ENCODE measurements at places on chromosomes 1 and 21.

- DNase-seq: no peak
Observed at GRCh38 chr1:60906526-60906925, 175.8 kb upstream of the NFIA start.

DNA sequence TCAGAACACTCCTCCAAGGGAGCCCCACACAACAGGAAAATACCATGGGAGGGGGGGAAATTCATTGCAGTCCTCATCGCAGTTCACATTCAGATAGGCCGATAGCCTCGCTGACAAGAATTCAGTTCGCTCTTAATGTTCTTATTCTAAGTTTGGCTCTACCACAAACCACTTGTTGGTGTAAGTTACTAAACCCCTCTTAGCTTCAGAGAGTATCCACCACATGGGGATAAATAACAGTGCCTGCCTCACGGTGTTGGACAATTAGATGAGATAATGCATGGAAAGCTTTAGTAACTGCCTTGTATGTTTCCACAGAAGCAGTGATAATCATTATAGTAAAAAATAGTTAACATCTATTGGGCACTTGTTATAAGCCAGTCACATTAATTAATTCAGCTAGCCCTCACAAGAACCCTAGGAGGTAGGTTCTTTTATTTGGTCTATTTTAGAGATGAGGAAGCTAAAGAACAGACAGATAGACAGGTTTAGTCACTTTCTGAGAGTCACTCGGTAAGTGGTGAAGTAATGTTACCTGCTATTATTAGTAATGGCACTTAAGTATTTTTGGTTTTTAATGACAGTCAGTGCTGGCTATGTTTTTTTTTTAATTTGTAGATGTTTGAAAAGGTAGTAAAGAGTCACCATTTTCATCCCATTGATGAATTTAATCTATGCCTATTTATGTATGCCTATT, 10.1 kb downstream of the VAV3 start:
- no peak for DNase-seq

DNA sequence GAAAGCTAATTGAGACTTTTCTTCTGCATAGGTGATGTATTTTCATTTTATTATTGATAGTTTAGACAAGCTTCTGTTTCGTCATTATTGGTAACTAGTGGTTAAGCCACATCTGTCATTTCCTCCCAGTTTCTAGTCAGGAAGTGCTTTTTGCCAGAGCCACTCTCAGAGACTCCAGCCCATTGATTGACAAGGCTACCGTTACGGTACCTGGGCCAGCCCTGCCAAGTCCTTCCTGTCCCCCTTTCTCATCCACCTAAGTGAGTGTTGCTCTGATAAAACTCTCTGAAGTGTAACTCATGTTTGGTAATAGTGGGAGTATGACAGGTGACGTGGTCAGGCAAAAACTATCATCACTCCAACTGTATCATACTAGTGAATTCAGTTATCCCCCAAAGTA, 29.6 kb upstream of the AGL start:
- no peak for DNase-seq

DNA sequence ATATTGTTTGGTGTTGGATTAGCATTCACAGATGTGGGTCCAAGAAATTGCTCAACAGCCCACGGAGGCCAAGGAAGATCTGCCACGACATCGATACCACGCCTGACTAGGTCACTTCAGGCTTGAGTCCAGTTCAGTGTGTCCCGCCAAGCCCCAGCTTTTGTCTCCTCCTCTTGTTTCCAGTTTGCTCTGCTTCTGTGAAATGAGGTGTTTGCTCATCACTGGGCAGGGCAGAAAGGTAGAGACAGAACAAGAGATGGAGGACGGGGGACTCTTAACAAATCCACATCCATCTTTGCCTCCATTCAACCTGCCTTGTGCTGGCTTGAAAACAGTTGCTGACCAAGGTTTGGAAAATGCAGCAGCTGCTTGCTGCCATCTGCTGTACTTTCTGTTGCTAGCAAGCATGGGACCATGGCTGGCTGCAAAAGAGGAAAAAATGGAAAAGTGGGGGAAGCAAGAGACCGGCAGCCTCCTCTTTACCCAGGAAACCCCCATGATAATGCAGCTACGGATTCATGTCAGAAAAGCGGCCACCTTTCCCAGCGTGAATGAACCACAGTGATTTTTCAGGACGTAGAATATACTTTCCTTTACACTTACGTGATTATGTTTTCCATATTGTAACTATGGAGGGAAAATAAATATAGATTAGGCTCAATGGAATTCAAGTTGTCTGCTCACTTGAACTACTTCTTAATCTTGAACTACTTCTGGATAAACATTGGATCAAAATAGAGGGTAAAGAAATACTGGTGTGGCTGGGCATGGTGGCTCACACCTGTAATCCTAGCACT, 80.2 kb upstream of the GREM2 start:
- peak; percentile 45 for DNase-seq

DNA sequence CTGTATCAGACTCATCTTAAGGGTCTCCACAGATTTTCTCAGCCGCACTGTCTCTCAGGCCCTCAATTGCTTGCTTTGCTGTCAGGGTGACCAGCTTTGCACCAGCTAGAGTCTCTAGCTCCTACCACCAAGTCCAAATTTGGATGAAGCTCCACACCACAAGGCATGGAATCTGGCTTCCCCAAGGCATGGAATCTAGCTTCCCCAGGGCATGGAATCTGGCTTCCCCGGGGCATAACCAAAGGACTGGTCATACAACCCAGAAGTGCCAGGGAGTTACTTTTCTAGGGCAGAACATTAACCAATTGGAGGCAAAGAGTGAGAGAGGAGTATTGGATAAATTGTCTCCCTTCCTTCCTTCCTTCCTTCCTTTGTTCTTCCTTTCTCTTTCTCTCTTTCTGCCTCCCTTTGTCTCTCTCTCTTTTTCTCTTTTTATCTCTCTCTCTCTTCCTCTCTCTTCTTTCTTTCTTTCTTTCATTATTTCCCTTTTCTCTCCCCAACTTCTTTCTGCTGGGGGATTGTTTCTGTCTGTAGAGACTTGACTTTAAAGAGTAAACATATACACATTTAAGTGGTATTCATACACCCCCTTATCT, 76.9 kb upstream of the HAO2 start:
- no peak for DNase-seq
